HuH-7.5 (cell line): ENCODE measurements at places on chromosomes 16 and 17.

- DNase-seq, result no peak
Observed at GRCh38 chr16:73228649-73229048, 180.7 kb upstream of the ZFHX3 start.

GRCh38 chr16:58563775-58564174, 48.5 kb downstream of the SETD6 start:
- DNase-seq, result no peak

DNA sequence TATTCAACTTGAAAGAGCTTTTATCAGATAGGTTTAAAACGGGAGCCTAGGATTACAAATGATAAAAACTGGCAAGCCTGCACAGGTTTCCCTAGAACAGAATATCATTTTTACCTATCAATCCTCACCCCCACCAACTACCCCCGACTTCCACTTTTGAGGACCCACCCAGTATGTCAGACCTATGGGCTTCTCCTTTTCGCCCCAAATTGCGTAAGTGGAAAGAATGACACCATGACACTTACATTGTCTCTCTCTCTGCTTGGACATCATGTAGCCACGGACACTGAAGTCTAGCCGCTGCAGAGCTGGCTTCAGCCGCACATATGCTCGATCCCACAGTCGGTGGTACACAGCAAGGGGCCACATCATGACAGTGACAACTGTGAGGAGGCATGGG, 7.4 kb upstream of the PSMC3IP start:
- DNase-seq, result no peak

- DNase-seq, result no peak
Observed at GRCh38 chr16:57778658-57779057, 23.6 kb downstream of the KIFC3 start.

DNA sequence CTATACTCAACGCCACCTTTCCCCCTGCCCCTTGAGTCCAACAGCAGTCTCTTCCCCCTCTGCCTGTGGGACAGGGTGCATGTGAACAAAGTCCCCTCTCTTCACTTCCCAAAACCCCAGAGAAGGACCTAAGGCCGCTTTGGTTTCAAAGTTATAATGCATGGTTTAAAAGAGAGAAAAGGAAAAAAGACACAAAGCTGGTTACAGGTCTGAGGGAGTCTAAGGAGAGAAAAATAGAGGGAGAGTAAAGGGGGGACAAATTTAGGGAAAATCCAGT, 1.1 kb upstream of the GABARAP start:
- DNase-seq, result no peak

- no peak for DNase-seq
Observed at GRCh38 chr17:2027528-2028233, 2.3 kb upstream of the DPH1 start.

GRCh38 chr16:23269248-23269953, 32.7 kb upstream of the SCNN1B start:
- no peak for DNase-seq

DNA sequence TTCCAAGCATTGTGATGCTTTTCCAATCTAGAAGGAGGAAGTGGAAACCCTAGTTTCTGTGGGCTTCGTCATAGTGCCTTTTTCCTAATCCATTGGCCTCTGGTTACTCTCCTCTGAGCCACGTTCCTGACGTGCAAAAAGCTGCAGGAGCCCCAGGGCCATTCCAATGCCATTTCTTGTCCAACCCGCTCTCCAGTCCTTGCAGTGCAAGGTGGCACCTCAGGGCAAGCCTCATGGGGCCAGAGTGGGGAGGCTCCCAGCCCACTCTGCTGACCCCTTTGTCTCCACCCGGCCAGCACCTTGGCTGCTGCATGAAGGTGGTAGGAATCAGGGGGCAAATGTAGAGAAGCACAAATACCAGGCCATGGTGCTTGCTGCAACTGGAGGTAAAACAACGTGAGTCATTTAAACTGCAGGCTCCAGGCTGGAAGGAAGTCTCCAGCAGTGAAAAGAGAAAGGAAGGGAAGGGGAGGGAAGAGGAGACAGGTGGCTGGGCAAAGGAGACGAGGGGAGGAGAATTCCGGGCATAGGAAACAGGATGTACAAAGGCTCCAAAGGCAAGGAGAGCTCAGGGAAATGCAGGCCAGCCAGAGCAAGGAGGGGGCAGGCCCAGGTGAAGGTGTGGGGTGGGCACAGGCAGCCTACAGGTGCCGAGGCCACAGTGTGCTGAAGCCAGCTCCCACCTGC, 168.2 kb upstream of the TNRC6C start:
- DNase-seq, result no peak

DNA sequence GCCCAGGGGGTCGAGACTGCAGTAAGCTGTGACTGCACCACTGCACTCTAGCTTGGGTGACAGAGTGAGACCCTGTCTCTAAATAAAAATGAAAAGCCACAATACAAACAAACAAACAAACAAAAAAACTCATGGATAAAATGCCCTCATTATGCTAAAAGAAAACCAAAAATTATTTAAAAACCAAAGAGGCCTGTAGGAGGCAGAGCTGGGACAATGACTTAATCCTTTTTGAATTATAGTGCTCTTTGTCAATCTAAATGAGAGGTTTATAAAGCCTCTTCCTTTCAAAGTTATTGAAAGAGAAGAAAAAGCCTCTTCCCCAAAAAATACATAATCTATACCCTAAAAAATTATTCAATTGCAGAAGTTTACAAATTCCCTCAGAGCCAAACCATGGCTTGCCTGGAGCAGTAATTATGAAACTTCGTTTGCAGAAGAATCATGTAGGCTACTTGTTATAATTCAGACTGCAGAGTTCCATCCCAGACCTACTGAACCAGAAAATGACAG, 18.5 kb downstream of the CRLF3 start:
- DNase-seq, result no peak

GRCh38 chr16:1093284-1094123, 2.5 kb downstream of the C1QTNF8 start:
- DNase-seq, result no peak

DNA sequence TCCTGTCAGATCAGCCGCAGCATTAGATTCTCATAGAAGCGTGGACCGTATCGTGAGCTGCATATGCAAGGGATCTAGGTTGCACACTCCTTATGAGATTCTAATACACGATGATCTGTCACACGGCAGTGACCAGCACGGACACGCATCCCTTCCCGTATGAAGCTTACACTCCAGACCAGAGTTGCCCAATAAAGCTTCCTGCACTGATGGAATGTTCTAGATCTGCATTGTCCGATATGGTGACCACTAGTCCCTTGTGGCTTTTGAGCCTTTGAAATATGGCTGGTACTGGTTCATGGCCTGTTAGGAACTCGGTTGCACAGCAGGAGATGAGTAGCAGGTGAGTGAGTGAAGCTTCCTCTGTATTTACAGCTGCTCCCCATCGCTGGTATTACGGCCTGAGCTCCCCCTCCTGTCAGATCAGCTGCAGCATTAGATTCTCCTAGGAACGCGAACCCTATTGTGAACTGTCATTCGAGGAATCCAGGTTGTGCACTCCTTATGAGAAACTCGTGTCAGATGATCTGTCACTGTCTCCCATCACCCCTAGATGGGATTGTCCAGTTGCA, 49.8 kb upstream of the ZCCHC14 start:
- DNase-seq, result no peak

- no peak for DNase-seq
Observed at GRCh38 chr16:12236589-12236988, 260.1 kb downstream of the SNX29 start.

DNA sequence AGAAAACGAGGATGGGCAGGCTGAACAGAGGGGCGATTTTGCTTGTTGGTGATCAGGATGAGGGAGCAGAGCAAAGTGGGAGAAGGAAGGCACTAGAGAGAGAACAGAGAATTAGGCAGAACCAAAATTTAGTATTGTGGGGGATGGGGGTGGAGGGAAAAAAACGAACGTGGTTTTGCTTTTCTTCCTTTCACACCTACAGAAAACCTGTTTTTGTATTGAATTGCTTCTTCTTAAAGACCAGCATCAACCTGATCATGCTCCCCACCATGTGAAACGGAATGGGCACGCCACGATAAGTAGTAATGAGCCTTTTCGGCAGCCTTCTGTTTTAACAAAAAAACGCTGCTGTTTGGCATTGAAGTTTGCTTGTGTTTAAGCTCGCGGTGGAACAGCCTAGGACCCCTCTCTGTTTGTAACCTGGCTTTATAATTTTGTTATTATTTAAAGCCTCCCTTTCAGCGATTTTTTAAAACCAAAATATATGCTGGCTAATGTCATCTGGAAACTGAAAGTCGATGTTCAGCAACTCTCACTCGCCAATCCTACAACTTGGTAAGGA, 36.8 kb downstream of the ERCC4 start:
- no peak for DNase-seq

GRCh38 chr17:2450016-2450650, 49.3 kb upstream of the MNT start:
- DNase-seq, result no peak

- no peak for DNase-seq
Observed at GRCh38 chr17:76000755-76001521, at the start of gene CDK3. Gene CDK3 (plus strand): TSS chr17:76000855. CDS start chr17:76001426, 571 bp downstream.

DNA sequence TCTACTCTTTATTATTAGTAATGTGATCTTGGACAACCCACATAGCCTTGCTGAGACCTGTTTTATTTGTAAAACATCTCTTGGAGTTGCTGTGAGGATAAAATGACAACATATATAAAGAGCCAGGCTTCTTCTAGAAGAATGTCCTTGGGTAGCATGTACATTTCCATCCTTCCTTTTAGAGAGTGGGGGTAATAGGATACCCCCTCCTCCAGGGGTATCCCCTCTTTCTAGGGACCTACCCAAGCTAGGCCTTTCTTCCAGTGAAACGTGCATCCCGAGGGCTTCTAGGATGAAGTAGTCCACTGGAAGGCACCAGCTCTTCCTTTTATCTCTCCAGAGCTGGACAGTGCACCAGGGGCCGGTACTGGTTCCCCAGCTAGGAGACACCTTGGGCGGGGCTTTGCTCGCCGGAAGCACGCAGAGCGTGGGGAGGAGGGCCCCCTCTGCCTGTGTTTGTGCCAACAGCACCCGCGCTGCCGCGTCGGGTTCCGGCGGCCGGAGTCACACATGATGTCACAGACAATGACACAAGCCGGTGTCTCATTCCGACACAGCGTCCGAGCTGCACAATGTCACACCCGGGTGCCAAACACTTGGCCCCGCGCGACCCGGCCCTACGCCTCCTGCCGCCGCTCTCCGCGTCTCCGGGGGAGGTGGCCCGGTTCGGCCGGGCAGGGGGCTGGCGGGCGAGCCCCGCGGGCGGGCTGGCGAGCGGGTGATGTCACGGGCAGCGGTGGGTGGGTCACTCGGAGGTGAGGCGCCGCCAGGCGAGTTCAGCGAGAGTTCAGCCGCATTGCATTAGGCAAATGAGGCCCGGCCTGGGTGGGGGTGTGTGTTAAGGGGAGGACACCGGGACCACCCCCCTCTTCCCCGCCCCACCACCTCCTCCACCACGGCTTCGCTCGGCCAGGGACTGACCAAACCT, 23.4 kb downstream of the GJD3 start:
- DNase-seq, result peak; percentile 73

GRCh38 chr17:78450696-78451345, 72.4 kb downstream of the PGS1 start:
- DNase-seq, result no peak

DNA sequence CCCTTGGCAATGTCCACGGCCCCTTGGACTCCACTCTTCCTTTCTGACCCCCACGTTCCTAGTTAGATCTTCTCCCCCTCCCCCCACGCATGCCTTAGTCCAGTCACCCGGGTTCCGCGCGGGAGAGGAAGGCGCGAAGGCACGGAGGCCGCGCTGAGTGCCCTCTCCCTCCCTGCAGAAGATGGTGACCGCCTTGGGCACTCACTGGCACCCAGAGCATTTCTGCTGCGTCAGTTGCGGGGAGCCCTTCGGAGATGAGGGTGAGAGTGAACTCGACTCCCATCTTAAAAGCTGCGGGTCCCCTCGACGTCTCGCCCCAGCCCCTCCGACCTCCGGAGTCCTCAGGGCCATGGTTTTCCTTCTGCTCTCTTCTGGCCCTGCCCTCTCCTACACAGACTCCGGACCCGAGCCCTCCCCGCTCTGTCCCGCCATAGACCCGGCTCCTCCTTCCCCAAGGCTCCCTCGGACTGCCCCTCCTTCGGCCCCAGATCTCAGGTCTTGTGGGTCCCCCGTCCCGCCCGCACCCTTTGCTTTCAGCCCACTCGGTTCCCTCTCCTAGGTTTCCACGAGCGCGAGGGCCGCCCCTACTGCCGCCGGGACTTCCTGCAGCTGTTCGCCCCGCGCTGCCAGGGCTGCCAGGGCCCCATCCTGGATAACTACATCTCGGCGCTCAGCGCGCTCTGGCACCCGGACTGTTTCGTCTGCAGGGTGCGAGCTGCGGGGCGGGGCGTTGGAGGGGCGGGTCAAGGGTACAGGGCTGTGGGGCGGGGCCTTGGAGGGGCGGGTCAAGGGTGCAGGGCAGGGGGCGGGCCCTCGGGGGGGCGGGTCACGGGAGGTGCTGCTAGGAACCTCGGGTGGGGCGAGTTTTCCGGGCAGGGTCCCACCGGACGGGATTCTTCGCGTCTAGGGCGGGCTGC, 4.6 kb downstream of the TGFB1I1 start:
- DNase-seq, result peak; percentile 86

- no peak for DNase-seq
Observed at GRCh38 chr17:77946900-77947645, 11.4 kb upstream of the TNRC6C start.
